ENCODE measurements at places on chromosomes 1 and 21.

- peak; percentile 97 for DNase-seq
Observed at GRCh38 chr1:160046494-160047110, 14.8 kb upstream of the PIGM start.

- no peak for DNase-seq
Observed at GRCh38 chr1:153789478-153790034, 14.3 kb downstream of the SLC27A3 start.

- no peak for DNase-seq
Observed at GRCh38 chr1:45979778-45980176, 152.7 kb downstream of the PIK3R3 start.

DNA sequence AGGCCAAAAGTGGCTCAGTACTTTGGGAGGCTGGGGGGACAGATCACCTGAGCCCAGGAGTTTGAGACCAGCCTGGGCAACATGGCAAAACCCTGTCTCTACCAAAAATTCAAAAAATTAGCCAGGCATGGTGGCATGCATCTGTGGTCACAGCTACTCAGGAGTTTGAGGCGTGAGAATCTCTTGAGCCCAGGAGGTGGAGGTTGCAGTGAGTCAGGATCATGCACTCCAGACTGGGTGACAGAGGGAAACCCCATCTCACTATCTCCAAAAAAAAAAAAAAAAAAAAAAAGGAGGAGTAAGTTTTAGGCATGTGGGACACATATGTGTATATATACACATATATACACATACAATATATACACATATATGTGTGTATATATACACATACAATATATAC is 165.3 kb upstream of the DPYD start:
- no peak for DNase-seq

GRCh38 chr1:55937840-55938375 is 641.5 kb downstream of the PLPP3 start:
- no peak for DNase-seq

GRCh38 chr21:31216206-31216605 is 127.9 kb downstream of the TIAM1 start:
- no peak for DNase-seq

DNA sequence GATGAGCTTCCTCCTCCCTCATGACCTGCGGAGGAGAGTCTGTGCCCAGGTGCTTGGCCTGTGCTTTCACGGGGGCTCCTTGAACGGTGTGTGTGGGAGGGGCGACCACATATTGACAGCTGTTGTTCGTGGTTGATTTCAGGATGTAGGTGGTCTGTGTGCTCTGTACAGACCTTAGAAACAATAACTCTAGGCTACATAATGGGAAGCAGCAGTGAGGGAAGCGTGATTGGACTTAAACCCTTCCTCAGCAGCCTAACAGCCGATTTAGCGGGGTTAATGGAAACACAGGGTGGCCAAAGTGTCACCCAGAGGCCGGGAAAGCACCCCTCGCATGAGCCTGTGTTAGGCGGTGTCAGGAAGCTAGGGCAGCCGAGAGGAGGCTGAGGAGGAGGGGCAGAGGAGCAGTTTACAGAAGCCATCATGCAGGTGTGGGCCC is 56.0 kb downstream of the TBCE start:
- DNase-seq = no peak

DNA sequence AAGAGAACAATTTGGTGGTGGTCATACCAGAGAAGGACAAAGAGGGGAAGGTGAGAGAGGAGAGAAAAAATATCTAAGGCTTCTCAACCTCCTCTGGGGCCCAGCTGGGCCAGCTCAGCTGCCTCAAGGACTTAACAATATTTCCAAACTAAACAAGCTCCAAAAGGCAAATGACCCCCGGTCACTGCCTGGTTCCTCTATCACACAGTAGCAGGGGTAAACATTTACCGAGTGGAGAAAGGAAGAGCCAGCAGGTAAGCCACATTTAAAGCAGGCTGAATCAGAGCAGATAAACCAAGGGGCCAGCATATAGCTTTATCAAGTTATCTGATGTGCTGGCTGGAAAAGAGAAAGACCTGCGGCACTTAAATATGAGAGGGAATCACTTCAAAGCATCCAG is 102.1 kb downstream of the KCND3 start:
- no peak for DNase-seq

GRCh38 chr21:16402752-16403151 is 673.0 kb downstream of the USP25 start:
- DNase-seq = peak; percentile 62

DNA sequence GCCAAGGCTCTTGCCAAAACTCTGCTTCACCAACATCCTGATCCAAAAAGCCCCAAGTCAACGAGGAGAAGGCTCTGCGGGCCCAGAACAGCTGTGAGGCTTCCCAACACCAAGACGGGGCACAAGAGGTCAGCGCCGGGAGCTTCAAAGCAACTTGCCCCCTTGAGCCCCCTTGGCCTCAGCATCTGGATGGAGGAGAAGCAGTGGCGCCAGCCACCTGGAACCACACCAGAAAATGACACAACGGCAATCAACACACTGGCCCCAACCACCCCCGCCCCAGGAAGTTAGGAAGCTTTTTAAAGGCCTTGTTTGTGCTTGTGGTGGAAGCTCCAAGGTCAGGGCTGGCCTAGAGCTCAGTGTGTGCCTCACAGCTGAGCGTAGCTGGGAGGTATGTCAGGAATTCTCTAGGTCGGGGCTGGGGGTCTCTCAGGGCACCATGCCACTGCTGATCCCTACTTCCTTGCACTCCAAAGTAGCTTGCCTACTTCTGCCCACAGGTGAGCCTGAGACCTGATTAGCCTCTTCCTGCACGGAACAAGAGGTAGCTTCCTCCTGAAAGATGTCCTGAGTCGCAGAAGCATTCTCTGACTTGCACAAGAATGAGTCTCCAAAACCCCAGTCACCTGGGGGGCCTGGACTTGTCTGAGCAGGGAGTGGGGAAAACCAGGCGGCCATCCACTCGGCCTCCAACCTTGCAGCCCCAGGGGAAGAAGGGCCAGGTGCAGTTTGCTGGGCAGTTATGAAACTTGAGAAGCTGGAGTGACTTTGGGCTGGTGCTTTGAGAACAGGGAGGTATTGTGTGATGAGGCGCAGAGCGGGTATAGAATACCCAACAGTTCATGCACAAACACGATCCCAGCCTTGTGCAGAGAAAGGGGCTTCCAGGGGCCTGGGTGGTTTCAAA is 9.7 kb upstream of the SRP9 start:
- no peak for DNase-seq

- no peak for DNase-seq
Observed at GRCh38 chr1:89942014-89942413, 52.9 kb upstream of the ZNF326 start.

DNA sequence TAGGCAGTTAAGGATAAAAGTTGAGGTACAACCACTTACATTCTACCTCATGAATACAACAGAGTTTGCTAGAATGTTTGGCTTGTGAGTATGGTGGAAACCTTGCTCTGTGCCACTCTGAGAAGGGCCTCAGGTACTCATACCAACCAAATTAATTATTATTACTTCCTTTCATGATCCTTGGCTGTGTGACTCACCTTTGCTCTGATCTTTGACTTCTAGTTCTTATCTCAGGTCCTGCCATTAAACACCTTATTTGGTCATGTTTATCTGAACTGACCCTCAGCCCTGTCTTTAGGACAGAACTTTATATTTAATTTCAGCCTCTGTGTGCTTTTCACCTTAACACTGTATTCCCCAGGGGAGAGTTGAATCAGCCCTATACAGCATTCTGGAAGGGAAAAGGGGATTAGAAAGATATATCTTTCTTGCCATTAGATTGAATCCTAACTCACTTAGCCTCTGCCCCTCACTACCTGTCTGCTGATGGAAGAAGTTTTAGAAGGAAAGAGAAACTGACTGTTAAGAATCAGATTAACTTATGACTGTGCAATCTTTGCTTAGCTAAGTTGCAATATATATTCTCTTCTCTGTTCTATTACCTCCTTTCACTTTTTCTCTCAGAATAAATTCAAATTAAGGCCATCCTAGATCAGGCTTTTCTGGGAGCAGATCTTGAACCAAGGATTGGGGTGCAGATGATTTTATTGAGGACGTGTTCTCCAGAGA is 260.4 kb upstream of the DPYD start:
- no peak for DNase-seq

DNA sequence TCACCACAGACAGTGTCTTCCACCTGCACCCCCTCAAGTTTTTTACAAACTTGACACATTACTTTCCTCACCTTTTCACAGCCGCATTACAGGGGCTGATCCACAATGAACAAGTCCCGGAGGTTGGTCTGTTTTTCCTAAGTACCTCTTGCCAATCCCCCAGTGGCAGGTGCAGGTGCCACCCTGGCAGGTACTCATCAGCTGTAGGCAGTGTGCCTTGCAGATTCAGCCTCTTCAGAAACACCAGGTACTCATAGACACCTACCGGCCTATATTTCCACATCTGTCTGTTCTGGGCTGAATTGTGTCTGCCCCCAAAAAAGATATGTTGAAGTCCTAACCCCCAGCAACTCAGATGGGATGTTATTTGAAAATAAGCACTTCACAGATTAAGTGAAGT is 81.4 kb upstream of the CNIH3 start:
- no peak for DNase-seq

GRCh38 chr1:53377438-53377841 is 49.6 kb upstream of the LRP8 start:
- no peak for DNase-seq

DNA sequence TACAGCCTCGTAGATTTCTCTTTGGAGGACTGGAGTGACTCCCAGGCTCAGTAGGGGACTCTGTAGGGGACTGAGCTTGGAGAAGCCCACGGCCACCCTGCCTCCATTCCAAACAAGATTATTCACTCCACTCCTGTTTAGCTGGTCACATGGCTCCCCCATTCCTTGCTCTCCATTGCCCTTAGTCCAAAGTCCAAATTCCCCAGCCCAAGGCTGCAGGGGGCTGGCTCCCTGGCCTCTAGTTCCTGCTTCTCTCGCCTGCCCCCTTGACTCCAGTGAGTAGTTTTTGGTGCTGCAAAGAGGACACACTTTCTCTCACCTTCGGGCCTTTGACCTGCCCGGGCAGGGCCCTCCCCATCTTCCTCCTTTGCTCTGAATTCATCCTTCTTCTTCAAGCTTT is 403.3 kb downstream of the KIF26B start:
- no peak for DNase-seq

DNA sequence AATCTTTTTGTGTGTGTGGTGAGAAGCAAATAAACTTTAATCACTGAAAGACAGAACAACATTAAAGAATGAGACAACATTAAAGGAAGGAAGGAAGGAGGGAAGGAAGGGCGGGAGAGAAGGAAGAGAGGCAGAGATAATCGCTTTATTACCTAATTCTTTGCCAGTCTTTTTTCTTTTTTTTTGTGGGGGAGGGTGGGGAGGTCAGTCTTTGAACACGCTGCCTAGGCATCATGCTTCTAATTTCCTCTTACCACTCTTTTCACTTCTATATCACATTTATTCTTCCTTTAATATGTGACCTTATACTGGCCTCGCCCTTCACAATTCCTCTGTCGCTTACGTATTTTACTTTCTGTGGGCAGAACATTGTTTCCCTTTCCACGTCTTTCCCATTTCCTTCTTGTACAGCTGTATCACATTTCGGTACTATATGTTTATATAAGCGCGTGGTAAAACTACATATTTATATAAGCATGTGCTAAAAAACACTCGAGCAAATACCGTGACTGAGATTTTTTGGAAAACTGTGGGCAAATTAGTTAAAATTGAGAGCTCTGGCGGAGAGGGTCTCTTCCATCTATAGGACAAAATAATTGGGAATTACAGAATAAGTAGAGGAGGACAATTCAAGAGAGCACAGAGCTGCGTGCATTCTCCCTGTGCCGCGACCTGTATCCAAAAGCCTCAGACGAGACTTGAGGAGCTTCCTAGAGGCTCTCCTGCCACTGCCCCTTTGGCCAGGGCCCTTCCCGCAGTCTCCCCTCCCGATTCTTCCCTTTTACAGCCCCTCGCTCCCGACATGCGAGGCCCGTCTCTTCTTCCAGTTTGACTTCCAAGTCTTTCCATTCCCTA is 823 bp upstream of the PRKAA2 start:
- DNase-seq = no peak

GRCh38 chr1:169892927-169893644 is 610 bp downstream of the SCYL3 start:
- peak; percentile 39 for DNase-seq

- no peak for DNase-seq
Observed at GRCh38 chr1:147849098-147849895, 53.3 kb upstream of the GJA8 start.

DNA sequence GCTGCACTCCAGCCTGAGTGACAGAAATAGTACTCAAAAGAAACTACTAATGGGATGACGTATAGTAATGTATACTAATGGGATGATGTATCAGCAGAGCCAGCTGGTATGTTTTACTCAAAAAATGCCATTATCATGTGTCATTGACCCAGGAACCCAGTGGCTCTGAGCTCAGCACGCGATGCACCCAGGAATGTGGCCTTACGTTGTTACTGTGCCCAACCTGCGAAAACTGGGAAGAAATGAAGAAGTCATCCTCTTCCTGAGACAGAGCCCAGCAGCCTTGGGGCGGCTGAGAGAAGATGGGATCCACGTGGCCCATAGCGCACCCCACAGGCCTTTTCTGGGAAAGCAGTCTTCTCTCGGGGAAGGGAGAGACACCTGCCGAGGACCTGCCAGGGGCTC is 8.8 kb downstream of the UBE2J2 start:
- DNase-seq = no peak

DNA sequence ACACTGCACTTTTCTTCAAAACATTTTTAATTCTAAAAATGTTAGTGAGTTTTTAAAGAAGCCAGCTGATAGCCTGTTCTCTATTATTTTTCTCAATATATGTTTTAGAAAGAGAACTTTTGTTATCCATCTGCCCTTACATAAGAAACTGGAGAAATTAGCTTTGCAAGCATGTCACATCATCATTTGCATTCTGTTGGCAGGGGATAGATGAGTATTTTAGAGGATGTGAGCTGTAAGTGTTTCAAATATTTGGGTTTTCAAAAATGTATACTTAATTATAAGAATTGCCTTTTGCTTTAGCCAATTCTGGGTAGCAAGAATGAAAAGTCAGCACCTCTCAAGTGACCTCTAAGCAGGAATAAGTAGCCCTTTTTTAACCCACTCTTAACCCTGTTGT is 7.4 kb downstream of the NFIA start:
- peak; percentile 63 for DNase-seq

DNA sequence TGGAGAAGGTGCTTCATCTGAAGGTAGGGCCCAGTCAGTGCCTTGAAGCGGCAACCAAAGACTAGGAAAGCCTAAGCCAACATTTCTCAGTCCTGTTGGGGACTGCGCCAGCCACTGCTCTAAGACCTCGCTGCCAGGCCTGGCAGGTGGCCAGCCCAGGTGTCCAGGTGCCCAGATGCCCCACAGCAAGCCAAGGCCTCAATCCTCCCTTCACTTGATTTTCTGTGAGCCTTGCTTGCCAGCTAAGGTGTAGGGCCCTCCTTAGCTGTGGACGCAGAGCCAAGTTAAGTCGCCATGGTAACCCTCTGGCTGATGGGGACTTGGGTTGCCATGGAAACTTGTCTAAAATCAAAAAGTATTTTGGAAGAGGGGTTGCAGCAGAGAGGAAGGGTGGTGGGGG is 135.0 kb downstream of the NAV1 start:
- DNase-seq = no peak

All from pons (tissue), 1 donor.